ENCODE measurements at places on chromosomes 4 and X.

GRCh38 chrX:24657671-24658386, 10.7 kb upstream of the PCYT1B start:
- DNase-seq, result no peak

GRCh38 chr4:8411351-8412180, 29.0 kb downstream of the ACOX3 start:
- no peak for DNase-seq

DNA sequence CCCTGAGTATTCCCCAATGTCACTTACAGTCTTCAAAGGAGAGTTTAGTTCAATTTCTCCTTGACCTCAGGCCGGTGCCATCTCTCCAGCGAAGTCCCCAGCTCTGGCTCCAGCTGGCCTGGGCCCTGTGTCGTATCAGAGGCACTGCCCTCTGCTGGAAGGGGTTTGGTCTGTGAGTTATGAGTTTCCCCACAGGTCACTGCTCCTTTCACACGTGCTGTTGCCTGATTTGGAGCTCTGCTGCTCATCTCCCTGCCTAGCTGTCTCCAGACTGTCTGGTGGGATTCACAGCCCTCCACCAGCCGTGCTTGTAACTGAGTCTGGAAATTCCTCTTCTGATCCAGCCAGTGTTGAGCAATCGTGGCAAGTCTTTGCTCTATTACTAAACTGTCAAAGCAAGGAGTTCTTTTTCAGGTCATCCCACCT, at the start of gene RAP2C:
TSS of gene RAP2C (minus strand) at position 105 of the 426 bp plus-strand sequence. CDS start 2,179 bp downstream, outside the sequence.
- peak; percentile 78 for DNase-seq

GRCh38 chr4:20809812-20810211, 109.6 kb downstream of the PACRGL start:
- no peak for DNase-seq

GRCh38 chr4:31917334-31917733, 1197.2 kb downstream of the PCDH7 start:
- no peak for DNase-seq

- no peak for DNase-seq
These were observed 38.5 kb upstream of the IQSEC2 start for GRCh38 chrX:53319614-53320542.

GRCh38 chrX:119981286-119982070, 37.9 kb upstream of the NKAP start:
- DNase-seq, result no peak

DNA sequence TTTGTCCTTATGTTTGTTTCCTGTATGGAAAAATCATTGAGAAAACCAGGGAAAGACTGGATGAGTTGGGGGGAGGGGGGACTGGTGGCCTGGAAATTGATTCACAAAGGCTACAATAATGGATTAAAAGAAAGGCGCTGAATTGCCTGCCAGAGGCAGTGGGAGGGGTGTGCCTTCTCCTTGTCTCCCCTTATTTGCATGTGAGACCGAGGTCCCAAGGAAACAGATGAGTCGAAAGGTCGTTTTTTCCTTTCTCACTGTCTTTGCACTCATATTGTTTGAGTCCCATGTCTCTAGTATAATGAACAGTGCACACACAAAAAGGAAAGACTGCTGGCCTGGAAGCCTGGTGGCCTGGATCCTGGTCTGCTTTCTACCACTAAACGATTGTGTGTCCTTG, 86.6 kb upstream of the ZDHHC15 start:
- no peak for DNase-seq

- no peak for DNase-seq
These were observed 328.3 kb upstream of the RPS6KA3 start for GRCh38 chrX:20594985-20595384.

GRCh38 chrX:19372547-19373331, 29.0 kb downstream of the PDHA1 start:
- peak; percentile 26 for DNase-seq

- no peak for DNase-seq
These were observed 92.3 kb upstream of the TLL1 start for GRCh38 chr4:165780735-165781134.

DNA sequence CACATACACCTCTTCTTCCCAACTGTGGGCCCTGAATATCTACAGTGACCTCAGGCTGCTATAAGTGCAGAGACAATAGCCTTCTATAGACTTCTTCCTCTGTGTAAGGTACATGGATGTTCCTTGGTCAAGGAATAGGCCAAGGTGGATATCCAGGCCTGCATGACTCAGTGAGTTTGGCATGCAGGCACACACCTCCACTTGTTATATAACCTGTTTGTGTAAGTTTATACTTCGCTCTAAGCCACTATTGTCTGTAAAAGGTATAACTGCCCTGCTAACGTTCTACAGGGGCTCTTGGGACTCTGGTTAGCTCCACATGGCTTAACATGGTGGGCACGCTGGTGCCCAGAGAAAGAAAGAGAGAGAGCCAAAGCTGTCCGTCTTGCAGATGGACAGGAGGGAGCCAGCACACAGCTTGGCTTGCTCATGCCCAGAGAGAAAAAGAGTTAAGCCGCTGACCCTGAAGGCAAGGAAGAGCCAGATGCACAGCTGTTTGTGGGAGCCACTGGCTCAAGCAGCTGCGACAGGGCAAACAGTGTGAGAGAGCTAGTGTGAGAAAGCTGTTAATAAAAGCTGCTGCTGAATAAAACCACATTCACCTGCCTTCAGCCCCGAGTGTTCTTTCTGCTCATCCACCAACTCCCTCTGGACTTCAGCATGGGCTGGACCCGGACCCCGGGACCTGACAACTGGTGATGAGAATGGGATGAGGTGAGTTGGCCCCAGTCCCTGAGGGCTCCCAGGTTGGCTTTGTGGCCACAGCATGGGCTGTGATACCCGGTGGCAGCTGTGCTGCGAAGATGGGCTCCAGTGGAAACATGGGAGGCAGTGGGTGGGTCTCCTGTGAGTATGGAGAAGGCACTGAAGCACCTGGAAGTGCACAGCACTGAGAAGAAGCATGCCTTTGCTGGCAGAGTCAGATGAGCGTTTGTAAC, 44.5 kb upstream of the ZBTB33 start:
- no peak for DNase-seq

- DNase-seq, result no peak
These were observed 31.2 kb downstream of the RNF175 start for GRCh38 chr4:153728660-153729059.

DNA sequence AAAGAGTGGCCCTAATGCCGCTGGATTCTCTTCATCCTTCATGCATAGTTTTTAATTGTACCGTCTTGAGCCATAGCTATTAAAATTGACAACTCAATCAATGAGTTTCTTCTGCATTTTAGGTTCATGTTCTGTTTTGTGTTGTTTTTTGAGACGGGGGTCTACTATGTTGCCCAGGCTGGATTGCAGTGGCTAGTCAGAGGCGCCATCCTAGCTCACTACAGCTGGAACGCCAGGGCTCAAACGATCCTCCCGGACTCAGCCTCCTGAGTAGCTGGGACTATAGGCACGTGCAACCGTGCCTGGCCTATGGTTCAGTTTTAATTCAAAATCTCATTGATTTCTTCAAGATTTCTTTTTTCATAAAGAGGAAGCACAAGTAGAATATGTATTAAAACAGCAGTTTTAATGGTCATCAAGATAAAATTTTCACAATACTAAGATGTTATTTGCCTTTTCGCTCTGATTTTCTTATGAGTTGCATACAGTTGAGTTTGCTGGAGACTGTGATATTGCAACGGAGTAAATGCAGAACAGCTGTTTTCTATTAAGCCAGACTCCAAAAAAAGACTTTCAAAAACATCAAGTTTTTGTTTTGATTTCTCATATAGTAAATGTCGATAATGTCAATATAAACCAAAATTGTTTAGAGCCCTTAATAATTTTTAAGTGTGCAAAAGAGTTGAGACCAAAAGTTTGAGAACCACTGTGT, 1.1 kb upstream of the STX18 start:
- no peak for DNase-seq

- DNase-seq, result no peak
These were observed 64.0 kb upstream of the FGF13 start for GRCh38 chrX:138775517-138775916.

GRCh38 chrX:110847334-110847733, 51.7 kb upstream of the CHRDL1 start:
- DNase-seq, result no peak

GRCh38 chr4:140256941-140257340, 103.0 kb upstream of the MAML3 start:
- no peak for DNase-seq

DNA sequence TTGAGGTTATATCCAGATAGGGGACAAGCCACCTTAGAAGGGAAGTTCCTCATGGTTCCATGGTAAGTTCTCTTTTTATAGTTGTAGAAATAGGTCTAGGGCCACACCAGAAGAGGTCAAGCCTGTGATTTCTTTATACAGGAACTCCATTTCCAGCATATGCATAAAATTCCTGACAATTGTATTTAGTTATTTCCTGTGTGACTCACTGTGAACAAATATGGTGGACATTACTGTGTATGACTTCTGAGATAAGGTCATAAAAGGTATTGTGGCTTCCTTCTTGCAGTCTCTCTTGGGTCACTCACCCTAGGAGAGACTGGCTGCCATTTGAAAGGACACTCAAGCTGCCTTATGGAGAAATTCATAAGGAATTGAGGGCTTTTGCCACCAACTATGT, 2.2 kb upstream of the C4orf36 start:
- DNase-seq, result no peak

DNA sequence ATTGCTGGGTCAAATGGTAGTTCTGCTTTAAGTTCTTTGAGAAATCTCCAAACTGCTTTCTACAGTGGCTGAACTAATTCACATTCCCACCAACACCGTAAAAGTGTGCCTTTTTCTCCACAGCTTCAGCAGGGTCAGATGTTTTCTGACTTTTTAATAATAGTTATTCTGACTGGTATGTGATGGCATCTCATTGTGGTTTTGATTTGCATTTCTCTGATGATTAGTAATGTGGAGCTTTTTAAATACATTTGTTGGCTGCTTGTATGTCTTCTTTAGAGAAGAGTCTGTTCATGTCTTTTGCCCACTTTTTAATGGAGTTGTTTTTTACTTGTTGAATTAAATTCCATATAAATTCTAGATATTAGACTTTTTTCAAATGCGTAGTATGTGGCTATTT, 257.5 kb upstream of the ANKRD50 start:
- no peak for DNase-seq

DNA sequence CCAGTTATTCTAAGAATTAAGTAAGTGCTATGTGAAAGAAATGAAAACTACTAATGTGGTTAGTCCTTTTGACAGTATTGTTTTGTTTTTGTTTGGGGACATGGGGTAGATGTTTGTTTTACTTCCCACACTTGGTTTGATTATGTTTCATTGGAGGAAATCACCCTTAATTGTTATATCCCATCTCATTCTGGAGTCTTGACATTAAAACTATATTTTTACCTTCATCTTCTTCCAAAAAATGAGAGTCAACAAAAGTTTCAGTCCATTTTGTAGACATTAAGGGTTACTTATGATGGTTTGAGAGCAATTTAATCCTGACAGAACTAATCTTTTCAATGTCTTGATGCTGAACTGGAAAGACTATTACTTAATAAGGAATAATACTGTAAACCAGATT, 108.7 kb downstream of the GPC3 start:
- no peak for DNase-seq

GRCh38 chr4:189022440-189023035, 883.3 kb downstream of the TRIML1 start:
- DNase-seq, result no peak

GRCh38 chr4:158172261-158173258, at the start of gene GASK1B:
GASK1B (minus strand) TSS chr4:158173025; CDS start chr4:158171375, 1,650 bp downstream.
- DNase-seq, result no peak

Data from right lobe of liver (tissue), 6 donors.